ENCODE measurements at places on chromosomes 16 and 17.

GRCh38 chr16:22217890-22218730, 12.0 kb downstream of the EEF2K start:
- DNase-seq: peak; percentile 86

DNA sequence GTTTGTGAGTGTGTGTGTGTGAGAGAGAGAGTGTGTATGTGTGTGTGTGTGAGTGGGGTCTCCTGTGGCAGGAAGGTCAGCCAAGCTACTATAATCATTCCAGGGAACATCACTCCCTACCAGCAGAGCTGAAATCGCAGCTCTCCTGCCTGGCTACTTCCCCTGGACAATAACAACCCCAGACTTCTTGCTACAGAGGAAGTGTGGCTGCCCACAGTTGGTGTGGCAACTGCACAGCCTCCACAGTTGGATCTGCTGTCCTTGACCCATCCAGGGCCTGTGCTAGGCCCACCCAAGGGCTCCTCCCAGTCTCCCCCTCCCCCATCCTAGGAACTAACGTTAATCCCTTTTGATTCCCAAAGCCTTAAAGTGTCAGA, 1.5 kb downstream of the SLC13A5 start:
- DNase-seq: no peak

DNA sequence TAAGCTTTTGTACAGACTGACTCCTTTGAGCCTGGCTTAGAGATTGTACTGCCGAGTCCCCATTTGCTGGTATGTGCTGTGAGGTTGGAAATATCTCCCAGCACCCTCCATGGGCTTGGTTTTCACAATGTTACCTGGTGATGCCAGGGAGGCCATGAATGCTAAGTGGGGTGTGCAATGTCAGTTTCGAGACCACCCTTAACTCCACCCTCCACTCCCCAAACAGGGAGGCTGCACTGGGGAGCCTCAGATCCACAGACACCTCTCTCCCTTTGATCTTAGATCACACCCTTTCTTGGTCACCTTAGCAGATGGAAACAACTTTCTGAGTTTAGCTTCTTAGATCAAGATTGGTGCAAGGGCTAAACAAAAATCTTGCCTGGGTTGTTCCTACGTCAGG, 28.6 kb upstream of the PIK3R6 start:
- no peak for DNase-seq

- no peak for DNase-seq
Observed at GRCh38 chr17:10183931-10184930, 14.2 kb downstream of the GAS7 start.

GRCh38 chr16:23186171-23186570, 3.6 kb downstream of the SCNN1G start:
- no peak for DNase-seq
